Fibroblast of the aortic adventitia (primary cell): ENCODE measurements at places on chromosomes 7 and 10. TPM values are rescaled to one million over a fixed set of nuclear protein-coding genes. Genes with fewer than 3 reads are reported as not detected.

Gene INTS15
- total RNA-seq: 8.7 and 10.8 TPM in 2 replicates

DNA sequence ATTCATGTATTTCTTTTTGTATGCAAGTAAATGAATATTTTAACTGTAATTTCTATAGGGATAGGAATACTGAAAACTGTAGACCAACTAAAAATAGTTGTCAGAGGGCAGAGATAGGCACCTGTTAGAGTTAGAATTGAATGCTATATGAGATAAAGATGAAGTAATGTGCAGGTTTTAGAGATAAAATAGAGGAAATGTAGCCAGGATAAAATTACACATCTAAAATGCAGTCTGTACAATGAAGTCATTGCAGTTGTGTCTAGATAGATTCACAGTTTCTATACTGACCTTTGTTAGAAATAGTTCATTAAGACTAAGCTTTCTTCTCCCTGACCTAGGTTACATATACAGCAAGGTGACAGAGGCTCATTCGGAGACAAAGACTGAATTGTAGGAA lies 46.2 kb downstream of the SMNDC1 start:
- no peak for DNase-seq

GRCh38 chr7:28529755-28530154 lies 117.4 kb downstream of the CREB5 start:
- DNase-seq: no peak

DNA sequence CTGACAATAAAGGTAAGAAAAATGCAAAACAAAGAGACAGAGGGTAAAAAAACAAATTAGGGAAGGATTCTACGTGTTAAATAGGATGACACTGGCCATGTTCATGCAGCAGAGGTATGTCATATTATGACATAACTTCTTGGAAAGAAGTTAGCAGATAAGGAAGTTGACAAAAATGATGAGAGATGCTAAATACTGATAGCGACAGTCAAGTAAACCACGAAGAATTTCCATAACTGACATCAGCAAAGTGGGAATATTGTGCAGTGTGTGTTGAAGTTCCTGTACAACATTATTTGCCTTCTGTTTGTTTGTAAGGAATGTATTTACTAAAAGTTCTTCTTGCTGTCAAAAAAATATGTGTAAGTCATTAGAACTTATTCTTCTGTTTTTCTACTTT lies 29.5 kb downstream of the MDH2 start:
- no peak for DNase-seq

- no peak for DNase-seq
Observed at GRCh38 chr7:116400522-116400921, 99.0 kb upstream of the CAV2 start.
